ENCODE measurements at places on chromosomes 4 and X. TPM values are rescaled to one million over a fixed set of nuclear protein-coding genes. Genes with fewer than 3 reads are reported as not detected.

- DNase-seq = no peak
Observed at GRCh38 chr4:170111546-170111945, 21.8 kb upstream of the AADAT start.

- DNase-seq = no peak
Observed at GRCh38 chrX:23766650-23767551, 16.1 kb upstream of the SAT1 start.

GRCh38 chrX:38864165-38864564 is 62.9 kb downstream of the MID1IP1 start:
- DNase-seq = no peak

- DNase-seq = no peak
Observed at GRCh38 chr4:159563257-159563656, 460.4 kb downstream of the RAPGEF2 start.

- DNase-seq = no peak
Observed at GRCh38 chrX:113059714-113060113, 219.1 kb upstream of the AMOT start.

DNA sequence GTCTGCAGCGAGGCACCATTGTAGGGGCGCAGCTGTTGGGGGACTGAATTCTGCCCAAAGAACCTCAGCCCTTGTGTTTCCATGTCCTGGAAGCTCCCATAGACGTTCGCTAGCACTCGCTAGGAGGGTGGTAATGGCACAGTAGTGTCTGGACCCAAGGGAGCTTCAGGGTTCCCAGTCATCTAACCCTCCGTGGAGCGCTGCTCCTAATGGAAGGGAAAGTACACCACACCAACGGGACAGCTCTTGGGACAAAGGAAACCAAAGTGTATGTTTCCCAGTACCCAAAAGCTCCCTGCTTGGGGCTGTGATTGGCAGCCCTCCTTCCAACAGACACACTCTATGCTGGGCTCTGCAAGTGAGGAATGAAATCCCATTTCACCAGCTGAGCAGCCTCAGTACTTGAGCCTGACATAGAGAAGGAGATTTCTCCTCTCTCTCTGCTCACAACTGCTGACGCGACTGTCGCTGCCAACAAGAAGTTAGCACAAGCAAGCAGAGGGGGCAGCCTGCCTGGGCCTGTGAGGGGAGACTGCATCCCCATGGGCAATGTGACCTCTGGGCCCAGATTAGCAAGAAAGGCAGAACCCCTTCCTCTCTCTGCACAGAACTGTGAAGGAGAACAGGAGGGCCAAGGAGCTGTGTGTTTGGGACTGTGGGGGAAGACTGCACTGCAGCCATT is 67.6 kb upstream of the SMARCAD1 start:
- DNase-seq = no peak

GRCh38 chr4:190020790-190021717 is 6.0 kb downstream of the FRG2 start:
- no peak for DNase-seq

DNA sequence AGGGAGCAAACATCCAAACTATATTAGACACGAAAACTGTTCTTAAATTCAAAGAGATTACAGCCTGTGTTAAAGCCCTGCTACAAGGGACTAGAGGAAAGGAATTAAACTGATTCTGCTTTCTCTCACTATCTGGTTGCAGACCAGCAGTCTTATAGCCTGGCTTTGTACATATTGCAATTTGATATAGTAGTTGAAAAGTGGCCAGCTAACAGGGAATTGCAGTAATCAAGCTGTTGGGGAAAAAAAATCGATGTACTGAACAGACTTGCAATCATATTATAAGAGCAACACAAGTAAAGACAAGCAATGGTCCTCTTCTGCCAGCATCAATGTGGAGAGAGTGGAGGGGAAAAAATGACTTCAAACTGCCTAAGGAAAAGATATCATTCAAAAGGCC is 364.4 kb upstream of the EPHA5 start:
- DNase-seq = no peak

- no peak for DNase-seq
Observed at GRCh38 chr4:4974727-4975126, 44.5 kb downstream of the CYTL1 start.

- DNase-seq = no peak
Observed at GRCh38 chr4:124044867-124045266, 648.3 kb downstream of the SPRY1 start.

DNA sequence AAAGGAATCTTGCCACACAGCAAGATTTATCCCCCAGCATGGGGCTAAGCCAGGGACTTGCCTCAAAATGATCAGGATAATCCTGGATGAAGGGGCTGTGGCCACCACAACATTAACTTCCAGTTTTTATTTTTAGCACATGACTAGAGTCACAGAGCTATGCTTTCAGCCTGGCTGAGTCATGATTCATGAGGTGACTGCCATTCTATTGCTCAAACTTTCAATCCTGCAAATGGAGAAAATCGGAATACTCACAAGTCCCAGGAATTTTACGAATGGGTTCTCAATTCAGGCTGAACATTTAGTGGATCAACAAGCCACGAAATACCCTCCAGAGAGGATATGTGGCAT is 70.7 kb upstream of the HPGD start:
- no peak for DNase-seq

DNA sequence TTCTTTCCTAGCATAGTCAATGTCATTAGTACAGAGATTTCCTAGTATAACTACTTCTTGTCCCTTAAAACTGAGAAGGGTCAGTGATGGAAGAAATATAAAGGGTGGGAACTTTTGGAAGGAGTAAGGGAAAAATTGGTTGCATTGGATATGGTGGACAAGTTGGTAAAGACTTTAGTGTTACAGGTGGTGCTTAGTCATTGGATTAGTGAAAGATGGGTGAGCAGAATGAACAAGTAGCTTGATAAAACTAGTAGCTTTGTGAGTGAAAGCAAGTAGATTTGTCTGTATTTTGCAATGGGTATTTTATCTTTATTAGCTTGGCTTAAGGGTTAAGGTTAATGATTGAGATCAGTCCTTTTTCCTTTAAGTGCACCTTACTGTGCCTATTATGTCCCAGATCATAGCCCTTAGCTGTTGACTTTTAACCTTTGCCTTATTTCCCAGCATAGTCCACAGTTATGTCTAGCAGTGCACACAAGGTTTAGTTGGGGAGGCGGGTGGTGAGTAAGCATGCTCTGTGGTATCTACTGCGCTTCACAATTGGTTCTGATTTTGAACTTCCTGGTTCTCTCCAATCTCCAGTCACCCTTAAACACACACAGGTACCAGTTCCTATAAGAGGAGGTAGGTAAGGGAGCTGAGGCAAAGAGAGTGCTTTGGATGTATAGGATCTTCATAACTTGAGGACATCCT is 9.5 kb downstream of the WDR44 start:
- no peak for DNase-seq

GRCh38 chr4:74428276-74428675 is 16.7 kb upstream of the AREG start:
- DNase-seq = no peak

- DNase-seq = no peak
Observed at GRCh38 chr4:126752126-126752525, 880.6 kb upstream of the INTU start.

DNA sequence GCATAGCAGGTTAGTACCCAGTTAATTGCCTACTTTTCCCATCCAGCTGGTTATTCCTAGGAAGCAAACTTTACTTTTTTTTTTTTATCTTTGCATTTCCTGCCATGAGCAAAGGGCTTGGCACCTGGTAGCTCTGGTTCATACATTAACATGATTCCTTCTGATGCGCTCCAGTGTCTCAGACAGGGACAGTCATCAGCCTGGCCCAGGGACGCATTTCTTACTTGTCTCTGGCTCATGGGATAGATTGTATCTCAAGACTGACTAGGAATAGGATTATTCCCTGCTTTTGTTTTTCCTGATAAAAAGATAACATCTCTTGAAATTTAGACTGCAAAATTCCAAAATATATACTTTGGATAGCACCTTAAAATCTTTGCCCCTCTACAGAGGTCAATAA is 571.5 kb upstream of the TENM3 start:
- DNase-seq = no peak

DNA sequence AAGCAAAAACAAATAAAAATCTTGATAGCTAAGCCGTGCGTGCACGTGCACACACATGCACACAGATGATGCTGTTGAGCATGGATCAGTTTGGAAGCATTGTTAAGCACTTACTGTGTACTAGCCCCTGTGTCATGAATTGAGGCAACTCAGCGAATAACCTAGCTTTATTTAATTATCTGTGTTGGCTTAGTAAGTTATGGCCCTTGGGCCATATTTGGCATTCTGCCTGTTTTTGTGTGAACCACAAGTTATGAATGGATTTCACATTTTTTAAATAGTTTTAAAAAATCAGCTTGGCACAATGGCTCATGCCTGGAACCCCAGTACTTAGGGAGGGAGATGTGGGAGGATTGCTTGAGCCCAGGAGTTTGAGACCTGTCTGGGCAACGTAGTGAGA is 113.6 kb upstream of the CBLL2 start:
- no peak for DNase-seq

DNA sequence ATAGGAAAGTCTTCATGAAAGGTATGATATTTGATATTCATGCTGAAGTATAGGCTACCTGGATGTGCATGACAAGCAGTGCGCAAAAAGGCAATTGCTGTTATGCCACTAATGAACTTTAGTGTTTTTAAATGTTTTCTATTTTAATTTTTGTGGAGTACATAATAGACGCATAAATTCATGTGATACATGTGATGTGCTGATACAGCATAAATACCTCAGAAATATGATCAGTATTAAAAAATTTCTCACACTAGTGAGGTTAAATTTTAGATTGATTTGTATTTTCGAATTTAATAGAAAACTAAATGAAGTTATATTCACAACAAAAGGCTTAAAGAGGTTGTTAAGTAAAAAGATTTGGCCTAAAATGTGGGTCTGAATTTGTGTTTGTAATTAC is 2.2 kb downstream of the UGT2A1 start:
- no peak for DNase-seq

DNA sequence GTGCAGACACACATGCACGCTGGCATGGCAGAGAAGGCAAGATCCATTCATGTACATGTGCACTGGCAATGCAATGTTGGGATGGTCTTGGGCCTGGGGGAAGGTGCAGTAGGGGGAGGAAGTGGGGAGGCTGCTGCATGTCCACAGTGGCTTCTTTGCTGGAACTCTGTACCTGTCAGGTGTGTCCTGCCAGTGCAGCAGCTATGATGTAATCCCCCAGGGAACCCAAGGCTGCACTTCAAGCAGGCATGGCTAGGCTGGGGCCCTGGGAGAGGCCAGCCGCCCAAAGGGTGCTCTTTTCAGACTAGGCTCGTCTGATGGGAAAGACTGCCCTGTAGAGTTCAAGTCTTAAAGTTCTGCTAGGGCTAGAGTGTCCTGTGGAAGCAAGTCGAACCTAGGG is 1304.0 kb downstream of the FAM133A start:
- DNase-seq = no peak

DNA sequence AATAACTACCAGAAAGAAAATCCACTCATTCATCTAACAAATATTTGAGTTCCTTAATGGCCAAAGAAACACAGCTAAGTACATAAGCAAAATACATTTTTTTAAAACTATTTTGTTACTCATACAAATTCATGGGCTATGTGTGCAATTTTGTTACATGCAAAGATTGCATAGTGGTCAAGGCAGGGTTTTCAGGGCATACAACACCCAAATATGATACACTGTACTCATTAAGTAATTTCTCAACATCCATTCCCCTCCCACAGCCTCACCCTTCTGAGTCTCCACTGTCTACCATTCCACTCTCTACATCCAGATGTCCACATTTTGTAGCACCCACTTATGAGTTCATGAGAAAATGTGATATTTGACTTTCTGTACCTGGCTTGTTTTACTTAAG is 58.2 kb downstream of the BRWD3 start:
- no peak for DNase-seq

DNA sequence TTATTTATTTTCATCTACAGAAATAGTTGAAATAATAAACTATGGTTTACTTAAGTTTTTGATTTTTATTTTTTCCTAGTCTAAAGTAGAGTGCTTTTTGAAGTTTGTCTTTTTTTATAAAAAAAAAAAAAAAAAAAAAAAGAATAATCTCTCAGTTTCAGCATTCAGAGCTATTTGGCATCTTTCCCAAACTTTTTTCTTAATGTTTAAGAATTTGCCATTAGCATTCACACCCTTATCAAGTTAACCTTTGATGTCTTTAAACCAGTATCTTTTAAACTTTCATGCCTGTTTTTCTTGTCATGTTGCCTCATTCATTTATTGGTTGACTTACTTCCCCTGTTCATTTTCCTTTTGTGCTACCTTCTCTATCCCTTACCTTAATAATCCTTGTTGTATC is 60.9 kb upstream of the FHDC1 start:
- no peak for DNase-seq

DNA sequence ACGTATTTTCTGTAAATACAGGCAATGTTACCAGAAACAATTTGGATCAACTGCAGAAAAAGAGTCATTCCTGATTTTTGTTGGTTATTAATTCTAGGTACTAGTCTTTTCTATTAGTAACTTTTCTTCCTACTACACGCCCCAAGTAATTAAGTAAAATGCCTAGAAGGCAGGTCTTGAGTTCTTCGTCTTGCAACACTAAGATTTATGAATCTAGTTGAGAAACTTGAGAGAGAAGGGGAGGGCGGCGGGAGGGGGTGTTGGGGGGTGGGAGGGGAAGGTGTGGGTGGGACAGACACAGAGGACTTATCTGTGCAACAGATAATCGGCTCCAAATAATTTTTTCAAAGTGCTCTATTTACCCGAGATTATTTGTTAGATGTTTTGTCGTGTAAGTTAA is 3.0 kb downstream of the RAP2C start:
- DNase-seq = no peak

GRCh38 chrX:331825-332495 is 13.4 kb upstream of the GTPBP6 start:
- no peak for DNase-seq

- no peak for DNase-seq
Observed at GRCh38 chrX:75155827-75156525, at the start of gene ABCB7. TSS of gene ABCB7 (minus strand) at chrX:75156283. CDS start at chrX:75156272, 11 bp downstream.

DNA sequence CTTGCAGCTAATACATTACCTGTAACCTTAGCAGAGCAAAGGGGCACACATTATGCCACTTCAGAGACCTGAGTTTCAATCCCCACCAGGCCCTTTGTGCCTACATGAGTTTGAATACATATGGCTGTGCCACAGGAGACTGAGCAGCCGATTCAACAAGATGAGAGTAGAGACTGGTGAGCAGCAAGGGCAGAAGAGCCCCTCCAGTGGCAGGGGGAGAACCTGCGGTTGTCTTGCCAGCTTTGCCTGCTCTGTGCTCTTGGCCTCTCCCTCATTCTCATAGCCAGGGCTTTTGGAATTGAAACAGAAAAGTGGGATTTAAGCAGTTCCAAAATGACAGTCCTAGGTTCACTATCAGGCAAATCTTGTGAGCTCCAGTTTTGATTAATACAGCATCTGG is 52.3 kb upstream of the CLNK start:
- DNase-seq = no peak

- DNase-seq = no peak
Observed at GRCh38 chr4:23654791-23655190, 235.1 kb downstream of the PPARGC1A start.

CCDC158 gene
- 0.19 TPM for total RNA-seq

CT45A1 gene
- total RNA-seq = not detected

FAM133A gene
- not detected for total RNA-seq

MAGEA4 gene
- total RNA-seq = not detected

STPG2 gene
- total RNA-seq = 0.31 TPM

LRP2BP gene
- not detected for total RNA-seq

DCAF8L2 gene
- not detected for total RNA-seq

KLB gene
- total RNA-seq = 0.48 TPM

CT47A7 gene
- not detected for total RNA-seq

ARMCX1 gene
- total RNA-seq = 16.6 TPM

GC gene
- total RNA-seq = not detected

SUPT20HL1 gene
- not detected for total RNA-seq

FAM156B gene
- 6.2 TPM for total RNA-seq
